ENCODE measurements at places on chromosomes 1 and 21.

GRCh38 chr1:89873770-89874169 is 52.9 kb downstream of the LRRC8D start:
- no peak for DNase-seq

DNA sequence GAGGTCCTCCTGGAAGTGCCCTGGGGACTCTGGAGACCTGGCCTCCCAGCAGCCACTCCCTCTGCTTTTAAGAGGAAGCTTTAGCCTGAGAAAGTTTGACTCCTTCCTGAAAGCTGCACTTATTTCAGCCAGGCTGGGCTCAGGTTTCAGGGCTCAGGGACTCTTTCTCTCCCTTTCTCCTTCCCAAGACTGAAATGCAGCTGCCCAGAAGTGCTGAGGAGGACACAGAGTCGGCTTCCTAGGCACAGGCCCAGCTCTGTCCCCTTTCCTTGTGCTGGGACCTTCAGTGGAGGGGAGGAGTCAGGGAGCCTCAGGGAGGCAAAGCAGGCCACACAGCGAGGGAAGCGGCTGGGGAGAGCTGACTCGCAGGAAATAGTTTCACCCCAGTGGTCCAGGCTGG is 137.3 kb downstream of the NAV1 start:
- DNase-seq, result no peak

DNA sequence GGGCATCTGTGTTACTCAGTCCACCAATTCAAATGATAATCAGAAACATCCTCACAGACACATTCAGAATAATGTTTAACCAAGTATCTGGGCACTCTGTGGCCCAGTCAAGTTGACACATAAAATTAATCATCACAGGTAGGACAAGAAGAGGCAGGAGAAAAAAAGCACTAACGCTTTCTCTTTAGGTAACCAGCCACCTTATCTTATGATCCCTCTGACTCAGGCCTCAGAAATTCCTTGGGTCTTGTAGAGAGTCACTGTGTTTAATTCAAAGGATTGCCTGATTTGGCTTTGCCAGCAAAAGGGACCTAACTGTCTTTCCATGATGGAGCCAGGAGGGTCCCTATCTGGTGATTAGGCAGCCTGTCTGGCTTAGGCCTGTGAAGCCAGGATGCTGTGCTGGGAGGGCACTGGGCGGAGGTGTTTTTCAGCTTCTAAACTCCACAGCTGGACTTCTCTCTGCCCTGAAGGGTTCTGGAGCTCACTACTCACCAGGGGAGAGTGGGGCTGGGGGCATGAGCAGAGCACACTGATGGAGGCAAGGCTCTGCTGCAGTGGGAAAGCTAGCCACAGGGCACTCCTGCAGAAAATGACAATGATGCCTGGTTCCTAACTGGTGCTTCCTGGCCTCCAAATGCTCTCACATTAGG is 36.4 kb upstream of the STUM start:
- DNase-seq, result no peak

GRCh38 chr1:24969596-24970398 is 39.7 kb upstream of the RUNX3 start:
- no peak for DNase-seq

DNA sequence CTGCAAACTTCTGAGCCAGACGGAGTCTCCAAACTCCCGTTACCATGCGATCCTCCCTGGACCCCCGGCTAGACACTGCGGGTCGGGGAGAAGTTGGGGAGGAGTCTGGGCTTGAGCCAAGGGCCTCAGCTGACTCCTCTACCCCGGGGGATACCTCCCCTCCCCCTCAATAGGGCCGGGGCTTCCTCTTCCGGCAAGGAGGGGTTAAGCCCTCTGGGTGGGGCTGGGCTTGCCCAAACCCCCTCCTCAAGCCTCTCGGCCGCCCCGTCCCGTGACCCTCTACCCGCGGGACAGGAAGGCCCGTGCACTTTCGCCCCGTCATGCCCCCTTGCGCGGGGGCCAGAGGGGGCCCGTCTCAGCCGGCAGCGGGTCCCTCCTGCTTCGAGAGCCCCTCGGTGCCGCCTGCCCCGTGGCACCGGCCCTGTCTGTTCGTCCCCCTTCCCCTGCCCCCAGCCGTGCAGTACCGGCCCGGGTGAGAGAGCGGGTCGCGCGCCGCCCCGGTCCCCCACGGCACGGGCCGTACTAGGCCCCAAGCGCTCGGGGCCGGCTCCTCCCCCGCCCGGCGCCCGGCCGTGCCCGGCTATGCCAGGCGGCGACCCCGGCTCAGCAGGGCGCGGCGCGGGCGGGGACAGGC is 652 bp downstream of the ARL8A start:
- DNase-seq, result no peak

- DNase-seq, result no peak
Measured at GRCh38 chr1:89599332-89599630, 33.6 kb upstream of the LRRC8C start.

DNA sequence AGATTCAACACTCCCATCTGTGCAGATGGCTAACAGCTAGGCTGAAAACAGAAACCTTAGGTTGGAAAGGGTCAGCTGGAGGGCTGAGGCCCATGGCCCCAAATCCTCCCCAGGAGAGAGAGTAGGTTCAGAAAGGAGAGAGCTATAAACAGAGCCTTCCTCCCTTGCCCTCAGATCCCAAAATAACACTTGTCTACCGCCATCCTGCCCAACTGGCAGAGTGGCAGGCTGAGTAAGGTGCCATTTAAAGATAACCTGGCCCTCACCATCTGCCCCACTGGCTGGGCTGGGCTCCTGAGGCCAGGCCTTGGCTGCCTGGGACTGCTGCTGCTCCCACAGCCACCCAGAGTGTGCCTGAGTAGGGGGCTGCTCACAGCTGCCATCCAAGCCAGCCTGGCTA is 4.3 kb upstream of the SHISA4 start:
- DNase-seq, result no peak

GRCh38 chr1:47514229-47514628 is 76.4 kb downstream of the FOXD2 start:
- DNase-seq, result no peak

- DNase-seq, result no peak
Measured at GRCh38 chr1:1783320-1783719, 5.0 kb upstream of the NADK start.

DNA sequence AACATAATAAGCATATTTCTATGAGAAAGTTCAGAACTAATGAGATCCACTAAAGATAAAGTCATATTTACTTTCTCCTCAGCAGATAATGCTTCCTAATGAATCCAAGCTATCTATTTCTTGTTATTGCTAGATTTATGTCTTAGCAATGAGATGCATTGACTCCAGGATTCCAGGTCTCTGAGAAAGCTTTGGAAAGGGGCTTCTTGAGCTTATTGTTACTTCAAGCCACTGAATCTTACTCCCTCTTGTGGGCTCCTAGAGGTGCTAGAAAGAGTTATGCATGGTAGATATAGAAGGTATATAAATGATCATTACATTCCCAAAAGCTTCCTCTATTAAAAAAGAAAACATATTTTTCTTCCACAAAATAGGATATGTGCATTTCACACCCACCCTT is 246.4 kb upstream of the ADAMTS5 start:
- DNase-seq, result peak; percentile 23

DNA sequence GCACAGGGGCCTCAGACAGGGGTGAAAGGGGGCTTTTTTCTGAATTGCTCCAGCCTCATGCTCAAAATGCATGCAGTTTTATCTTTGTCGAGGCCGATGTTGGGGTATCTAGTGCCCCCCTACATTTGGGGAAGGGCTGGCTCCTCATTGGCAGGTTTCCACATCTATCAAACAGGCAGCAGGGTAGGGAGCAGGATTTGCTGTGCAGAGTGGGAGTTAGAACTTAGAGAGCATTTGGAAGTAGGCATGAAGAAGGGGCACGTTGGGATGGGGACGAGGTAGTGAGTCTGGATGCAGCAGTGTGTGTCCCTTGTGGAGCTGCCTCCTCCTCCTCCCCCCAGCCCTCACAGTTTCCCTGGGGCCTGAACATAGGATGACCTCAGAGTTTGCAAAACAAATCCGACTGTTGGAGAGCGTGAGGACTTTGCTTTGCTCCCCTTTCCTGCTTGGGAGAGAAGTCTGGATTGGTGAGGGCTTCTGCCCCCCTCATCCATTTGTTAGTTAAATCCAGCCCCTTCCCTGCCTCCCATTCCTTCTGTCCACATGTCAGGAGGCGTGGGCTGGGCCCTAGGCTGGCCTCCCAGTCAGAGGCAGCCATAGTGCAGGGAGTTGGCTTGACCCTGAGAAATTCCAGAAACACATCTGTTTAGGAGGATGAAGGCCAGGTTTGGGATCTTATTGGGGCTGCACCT is 36.9 kb upstream of the GPR37L1 start:
- no peak for DNase-seq

- no peak for DNase-seq
Measured at GRCh38 chr1:248681651-248682050, 20.9 kb downstream of the OR14I1 start.

GRCh38 chr1:51423073-51423821 is 92.9 kb upstream of the TTC39A start:
- DNase-seq, result no peak

DNA sequence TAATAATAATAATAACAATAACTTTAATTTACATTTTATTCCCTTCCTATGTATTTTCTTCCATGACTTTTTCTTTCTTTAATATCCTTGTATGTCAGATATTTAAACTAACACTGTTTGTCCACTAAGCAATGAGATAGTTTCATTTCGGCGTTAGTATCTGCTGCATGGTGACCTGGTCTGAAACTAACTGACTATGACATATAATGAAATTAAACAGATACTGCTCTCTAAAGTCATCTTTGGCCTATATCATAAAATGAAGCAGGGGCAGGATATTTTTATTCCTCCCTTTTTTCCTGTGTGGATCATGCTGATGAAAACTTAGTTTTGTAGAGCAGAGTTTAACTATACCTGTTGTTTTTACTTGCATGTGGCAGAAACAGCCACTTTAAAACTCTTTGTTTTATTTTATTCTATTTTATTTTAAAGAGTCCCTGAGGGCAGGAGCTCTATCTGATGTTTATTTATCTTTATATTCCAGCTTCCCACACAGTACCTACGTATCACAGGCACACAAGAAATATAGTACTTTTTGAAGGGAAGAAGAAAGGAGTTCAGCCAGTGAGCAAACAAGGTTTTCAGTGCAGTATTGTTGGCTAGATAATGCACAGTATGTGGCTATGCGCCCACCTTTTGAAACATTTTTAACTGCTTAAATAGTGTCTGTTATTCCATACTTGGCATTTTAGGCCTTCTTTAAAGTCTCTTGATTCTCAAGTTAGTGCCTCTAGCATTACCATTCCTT is 165.6 kb downstream of the PHTF1 start:
- DNase-seq, result no peak

DNA sequence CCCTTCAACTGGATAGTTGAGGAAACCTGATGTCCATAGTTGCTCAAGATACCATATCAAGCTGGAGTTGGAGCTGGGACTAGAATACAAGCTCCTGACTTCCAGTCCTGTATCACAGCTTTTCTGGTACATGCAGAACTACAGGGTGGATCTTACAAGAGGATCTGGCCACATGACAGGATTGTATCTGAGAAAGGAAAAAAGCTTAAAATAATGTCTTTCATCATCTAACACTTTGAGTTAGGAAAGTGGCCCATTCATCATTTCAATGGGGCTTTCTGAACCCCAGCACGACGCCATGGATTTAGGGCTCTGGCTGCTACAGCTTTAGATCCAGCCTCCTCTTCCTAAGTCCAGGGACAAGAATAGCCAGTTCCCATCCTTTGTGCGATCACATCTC is 46.9 kb downstream of the RASSF5 start:
- no peak for DNase-seq

DNA sequence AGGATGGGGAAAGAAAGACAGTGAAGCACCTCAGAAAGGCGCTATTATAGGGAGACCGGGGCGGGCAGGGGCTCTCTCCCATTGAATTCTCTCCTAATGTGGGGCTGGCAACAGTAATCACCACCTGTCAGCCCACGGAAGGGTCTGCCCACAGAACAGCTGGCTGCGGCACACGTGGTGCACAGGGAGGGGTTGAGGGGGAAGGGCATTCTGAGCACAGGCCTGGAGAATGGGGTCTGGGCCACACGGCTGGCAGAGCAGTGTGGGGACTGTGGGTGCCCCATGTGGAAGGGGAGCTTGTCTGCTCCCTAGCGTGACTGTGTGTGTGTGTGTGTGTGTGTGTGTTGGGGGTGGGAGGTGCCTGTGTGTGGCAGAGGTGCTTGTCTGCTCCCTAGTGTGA is 4.1 kb downstream of the OLFML3 start:
- DNase-seq, result peak; percentile 71

- DNase-seq, result no peak
Measured at GRCh38 chr21:44704636-44705001, 6.8 kb downstream of the TSPEAR start.

GRCh38 chr1:99869723-99870122 is 19.6 kb downstream of the AGL start:
- no peak for DNase-seq

DNA sequence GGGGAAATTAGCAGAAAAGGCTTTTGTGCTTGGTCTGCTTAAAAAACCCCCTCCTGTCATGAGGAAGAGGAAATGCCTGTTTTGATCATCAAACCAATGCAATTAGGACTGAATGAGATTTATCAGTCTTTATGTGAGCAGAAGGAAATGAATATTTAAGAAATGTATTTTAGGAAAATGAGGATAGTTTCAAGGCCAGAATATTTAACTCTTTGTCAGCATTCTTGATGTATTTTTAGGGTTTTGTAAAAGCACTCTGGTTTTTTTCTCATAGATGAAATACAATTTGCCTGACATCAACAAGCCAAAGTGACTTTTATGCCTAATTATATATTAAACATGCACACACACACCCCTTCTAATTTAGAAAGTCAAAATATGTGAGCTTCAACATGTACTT is 213.8 kb downstream of the GRIK1 start:
- no peak for DNase-seq

GRCh38 chr1:3399732-3400131 is 54.7 kb upstream of the ARHGEF16 start:
- DNase-seq, result no peak

DNA sequence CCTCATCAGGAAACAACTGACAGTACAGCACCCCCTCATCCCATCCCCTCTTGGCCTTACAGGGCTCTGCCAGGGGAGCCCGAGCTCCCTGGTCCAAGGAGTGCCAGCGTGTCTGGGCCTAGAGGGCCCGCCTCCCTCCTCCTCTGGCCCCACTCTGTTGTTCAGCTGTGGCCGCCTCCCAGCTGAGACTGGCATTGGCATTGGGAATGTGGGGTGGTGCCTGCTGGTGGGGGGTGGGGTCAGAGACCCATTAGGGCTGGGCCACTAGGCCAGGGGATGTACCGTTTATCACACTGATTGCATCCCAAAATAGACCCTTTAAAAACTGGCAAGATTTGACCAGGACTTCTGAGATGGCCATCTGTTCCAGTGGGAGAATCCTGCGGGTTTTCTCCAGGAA is 1.4 kb downstream of the LDLRAP1 start:
- no peak for DNase-seq

DNA sequence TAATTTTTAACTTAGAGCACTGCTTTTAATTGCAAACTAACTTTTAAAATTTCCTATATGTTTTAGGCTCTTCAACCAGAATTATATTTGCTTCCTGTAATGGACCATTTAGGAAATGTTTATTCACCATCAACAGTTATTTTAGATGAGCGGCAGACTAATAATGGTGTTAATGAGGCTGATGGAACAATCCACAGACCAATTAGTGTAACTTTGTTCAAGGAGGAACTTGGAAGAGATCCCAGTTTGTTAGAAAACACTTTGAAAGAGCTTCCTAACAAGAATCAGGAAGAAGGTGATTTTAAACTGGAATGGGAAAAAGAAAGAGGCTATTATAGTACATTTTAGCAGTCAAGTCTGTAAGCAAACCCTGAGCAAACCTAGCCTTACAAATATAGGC is 19.4 kb upstream of the GNG5 start:
- DNase-seq, result no peak

- DNase-seq, result no peak
Measured at GRCh38 chr1:224223819-224224714, 41.0 kb downstream of the DEGS1 start.

- no peak for DNase-seq
Measured at GRCh38 chr1:112743174-112744008, 28.3 kb upstream of the PPM1J start.

All from NCI-H1694 treated with DMSO at 0.1 percent for 48 hours (cell line).